Calu3 (cell line): ENCODE measurements at places on chromosomes 1 and 21.

DNA sequence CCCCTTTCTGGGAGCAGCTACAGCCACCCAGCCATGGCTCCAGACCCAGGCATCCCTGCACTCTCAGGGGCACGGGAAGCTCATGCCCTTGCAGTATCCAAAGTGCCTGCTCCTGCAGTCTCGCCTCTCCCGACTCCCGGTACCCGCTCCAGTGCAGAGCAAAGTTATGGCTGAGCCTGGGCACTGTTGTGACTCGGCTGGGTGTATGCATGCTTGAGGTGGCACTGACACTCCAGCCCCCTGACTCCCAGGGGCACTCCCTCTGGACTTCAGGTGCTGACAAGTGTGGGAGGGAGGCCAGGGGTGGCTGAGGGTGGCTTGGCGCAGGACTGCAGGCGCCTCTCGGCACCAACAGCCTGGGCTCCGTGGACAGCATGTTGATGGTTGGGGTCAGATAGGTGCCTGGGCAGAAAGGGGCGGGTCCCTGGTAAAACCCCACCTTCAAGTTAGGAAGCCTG lies 580.1 kb upstream of the ADGRL2 start:
- no peak for DNase-seq

DNA sequence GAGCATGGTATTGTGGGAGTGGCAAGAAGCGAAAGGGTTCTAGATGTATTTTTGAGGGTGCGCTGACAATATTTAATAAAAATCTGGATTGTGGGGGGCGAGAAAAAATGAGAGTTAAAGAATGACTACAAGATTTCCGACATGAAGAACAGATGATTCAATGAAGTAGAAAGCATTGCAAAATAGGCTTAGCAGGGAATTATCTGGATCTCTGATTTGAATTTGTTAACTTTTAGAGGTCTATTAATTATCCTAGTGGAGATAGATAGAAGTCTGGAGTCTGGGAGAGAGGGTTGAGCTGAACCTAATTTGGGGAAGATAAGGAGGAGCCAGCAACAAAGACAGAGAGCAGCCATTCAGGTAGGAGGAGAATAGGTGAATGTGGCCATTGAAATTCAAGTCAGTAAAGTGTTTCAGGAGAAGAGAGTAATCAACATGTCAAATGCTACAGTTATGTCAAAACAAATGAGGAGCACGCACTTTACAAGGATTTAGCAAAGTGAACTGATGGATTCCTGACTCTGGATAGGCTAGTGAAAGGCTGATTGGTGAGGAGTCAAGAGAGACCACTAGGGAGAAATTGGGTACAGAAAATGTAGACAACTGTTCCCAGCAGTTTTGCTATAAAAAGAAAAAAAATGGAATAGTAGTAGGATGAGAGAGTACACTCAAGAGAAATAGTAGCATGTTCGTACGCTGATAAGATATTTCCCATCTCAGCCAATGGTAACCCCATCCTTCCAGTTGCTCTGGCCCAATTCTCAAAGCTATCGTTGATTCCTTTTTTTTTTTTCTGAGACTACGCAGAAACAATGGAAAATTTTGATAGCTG lies 393.2 kb upstream of the CXADR start:
- DNase-seq: no peak

GRCh38 chr1:68322096-68322495 lies 89.8 kb upstream of the WLS start:
- DNase-seq: no peak

GRCh38 chr1:244356376-244356775 lies 95.3 kb downstream of the ADSS2 start:
- DNase-seq: peak; percentile 58

DNA sequence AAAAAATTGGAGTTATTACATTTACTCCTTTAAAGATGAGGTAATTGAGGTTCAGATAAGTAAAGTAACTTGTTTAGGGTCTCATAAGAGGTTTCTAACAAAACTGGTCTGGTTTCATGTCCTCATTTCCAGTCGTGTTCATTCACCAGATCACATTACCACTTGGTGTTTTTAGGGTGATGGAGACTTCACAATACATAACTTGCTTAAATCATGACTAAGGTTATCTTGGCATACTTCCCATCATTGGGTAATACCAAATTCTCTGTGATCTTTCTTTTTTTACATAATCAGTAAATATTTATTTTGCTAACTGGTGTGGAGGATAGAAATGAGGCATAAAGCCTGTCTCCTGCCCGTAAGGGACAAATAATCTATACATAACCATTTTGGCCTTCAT lies 31.6 kb upstream of the RPTN start:
- no peak for DNase-seq

- no peak for DNase-seq
Measured at GRCh38 chr1:33167650-33168447, 14.0 kb downstream of the TRIM62 start.

DNA sequence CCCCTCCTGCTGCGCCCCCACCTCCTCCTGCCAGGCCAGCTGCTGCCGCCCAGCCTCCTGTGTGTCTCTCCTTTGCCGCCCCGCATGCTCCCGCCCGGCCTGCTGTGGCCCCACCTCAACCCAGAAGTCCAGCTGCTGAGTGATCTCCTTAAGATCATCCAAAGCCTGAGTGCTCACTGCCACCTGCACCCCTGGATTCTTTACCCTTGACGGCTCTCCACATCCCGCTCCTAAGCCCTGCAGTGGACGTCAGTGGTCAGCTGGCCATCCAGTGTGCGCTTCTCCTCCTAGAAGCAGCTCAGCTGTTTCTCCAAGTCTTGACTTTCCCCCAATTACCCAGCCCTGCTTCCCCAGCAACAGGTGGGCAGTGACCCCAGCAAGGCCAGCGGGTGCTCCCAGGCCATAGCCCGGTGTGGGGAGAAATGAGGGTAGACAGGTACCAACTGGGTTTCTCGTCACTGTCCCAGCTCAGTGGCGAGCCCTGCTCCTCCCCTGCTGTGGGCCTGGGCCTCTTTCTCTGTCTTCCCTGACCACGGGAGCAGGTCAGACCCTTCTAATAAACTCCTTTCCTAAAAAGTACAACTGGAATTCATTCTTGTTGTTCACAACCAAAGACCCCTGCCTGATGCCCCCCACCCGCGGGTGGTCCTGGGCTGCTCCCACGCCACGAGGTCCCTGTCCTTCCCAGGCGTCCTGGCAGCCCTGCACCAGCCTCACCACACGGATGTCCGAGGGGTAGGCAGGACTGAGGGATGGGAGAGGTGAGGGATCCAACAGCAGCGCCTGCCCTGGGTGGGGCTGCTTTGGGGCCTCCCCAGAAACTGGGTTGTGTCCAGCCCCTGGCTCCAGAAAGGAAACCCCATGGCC lies 1.4 kb downstream of the KRTAP10-7 start:
- no peak for DNase-seq

DNA sequence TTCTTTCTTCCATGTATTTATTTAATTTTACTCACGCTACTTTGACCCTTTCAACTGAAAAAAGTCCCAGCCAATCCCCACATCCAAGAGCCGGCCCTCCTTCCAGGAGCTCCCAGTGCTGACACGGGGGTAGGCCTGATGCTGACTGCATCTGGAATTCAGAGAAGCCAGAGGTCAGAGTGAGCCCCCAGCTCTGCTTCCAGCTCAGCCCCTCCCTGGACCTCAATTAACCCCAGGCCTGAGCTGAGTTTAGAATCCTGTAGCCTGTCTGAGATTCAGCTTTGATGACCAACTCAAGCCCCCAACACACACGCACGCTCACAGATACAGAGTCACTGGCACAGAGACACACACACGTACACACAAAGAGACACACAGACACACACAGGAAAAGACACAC lies 247.9 kb downstream of the NPHP4 start:
- DNase-seq: no peak

GRCh38 chr1:58786927-58787245 lies 3.0 kb upstream of the JUN start:
- DNase-seq: no peak

GRCh38 chr1:29090937-29091618 lies 32.6 kb downstream of the TMEM200B start:
- DNase-seq: no peak

DNA sequence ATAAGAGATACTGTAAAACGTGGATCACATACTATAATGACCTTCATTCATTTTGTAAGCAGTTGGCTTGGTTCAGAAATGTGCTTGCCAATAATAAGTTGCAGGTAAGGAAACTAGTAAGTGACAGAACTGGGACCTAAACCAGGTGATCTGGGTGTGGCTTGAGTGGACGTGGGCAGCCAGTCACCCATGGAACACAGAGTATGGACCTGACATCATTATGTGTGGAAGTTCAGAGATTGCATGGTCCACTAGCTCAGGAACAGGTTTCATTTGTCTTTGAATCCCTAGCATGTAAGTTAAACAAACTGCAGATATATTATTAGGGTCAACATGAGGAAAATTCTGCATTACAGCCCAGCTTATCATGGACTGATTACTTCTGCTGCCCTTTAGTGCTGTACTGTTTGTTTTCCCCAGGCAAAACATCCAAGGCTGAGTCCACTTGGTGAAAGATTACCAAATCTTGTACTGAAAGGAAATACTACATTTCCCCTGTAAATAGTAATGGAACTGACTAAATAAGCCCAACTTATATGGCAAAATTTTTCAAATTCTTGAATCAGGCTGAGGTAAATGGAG lies 327.3 kb upstream of the SGIP1 start:
- no peak for DNase-seq

- DNase-seq: no peak
Measured at GRCh38 chr1:235637756-235638534, 11.6 kb downstream of the GNG4 start.

- DNase-seq: peak; percentile 38
Measured at GRCh38 chr1:35717911-35718476, 690 bp downstream of the C1orf216 start.

DNA sequence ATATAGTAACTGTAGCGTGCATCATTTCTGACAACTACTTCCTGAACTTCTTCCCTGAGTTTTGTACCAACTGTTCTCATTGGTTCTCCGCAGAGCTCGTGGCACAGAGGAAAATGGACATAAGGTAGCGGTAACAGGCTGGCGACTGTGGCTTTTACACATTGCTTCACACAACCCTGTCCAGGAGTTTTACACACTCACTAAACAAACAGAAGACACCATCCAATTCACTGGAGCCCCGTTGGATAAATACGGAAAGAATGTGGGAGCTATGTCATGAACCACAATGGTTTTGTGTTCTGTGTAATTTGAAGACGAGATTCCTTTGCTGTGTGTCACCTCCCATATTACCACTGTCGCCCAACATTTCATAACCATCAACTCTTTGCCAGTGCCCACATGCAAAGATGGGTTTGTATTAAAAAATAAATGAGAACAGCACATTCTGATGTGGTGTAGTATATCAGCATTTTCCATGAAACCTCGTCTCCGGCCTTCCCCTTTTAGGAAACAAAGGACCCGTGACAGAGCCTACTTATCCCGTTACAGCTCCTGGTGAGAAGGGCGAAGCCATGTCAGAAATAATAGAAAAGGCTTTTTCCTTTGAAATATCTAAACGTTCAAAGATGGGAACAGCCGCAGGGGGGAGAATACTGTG lies 47.4 kb upstream of the ENAH start:
- DNase-seq: peak; percentile 76

DNA sequence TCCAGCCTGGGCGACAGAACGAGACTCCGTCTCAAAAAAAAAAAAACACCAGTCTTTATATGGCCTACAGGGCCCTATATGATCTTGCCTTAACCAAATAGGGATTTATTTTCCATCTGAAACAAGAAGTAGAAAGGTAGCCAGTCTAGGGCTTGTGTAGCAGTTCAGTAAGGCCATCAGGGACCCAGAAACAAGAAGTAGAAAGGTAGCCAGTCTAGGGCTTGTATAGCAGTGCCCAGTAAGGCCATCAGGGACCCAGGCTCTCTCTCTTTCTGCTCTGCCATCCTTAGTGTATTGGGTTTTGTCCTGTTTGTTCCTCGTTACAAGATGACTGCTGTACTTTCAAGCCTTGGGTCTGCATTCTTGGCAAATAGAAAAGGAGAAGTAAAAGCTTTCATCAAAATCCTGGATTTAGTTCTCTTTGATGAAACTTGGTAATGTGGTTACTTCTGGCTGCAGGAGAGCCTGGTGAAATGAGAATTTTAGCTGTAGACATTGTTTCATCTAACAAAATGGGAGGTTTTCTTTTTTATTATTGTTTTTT lies 46.1 kb downstream of the PKN2 start:
- DNase-seq: no peak

DNA sequence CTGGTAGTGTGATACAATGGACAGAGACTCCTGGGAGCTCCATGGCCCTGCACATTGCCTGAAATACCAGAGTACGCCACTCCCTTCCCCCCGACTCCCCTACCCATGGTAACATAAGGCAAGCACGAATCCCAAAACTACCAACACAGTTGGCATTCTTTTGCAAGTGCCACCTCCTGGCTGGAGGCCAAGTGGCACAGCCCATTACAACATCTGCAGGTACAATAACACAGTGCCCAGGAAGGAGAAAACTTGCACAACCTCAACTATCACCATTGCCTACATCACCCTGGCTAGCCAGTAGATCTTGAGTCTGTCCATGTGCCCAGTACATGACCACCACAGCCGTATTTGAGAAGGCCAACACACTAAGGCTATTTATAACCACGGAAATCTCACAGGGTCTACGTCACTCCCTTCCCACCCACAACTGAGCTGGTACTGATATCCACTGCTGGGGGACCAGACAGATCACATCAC lies 11.7 kb downstream of the ADAMTS1 start:
- peak; percentile 4 for DNase-seq

GRCh38 chr21:33866826-33867225 lies 48.8 kb downstream of the ATP5PO start:
- DNase-seq: no peak

DNA sequence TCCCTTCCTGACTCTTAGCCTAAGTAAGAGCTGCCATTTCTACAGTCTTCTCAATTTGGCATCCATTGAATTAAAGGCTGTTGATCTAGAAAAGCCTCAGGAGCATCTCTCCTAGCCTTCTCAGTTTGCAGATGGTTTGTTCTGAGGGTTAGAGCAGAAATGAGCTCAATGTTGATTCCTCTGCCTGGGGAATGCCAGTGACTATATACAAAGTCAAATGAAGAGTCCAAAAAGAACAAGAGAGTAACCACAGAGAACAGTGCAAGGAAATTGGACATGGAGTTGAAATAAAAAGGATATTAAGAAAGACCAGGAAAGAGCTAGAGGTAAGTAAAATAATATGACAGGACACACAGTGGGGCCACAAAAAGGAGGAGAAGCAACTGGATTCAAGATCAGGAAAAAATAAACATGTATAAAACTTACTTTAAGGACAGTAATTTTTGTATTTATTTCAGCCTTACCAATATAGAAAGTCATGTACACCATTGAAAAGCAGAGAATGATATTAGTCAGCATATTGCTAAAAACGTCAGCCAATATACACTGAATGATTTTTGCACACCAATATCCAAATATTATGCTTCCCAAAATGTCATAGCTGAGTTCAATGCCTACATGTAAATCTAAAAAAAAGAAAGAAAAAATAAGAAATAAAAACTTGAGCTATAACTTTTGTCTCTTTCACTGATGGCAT lies 21.3 kb downstream of the SLC9C2 start:
- no peak for DNase-seq

GRCh38 chr1:221328371-221328770 lies 413.5 kb downstream of the DUSP10 start:
- no peak for DNase-seq
